ENCODE measurements at places on chromosomes 5 and 9.

GRCh38 chr5:122219436-122220166 lies 90.3 kb downstream of the ZNF474 start:
- DNase-seq, result no peak

GRCh38 chr9:134379831-134380365 lies 53.6 kb downstream of the RXRA start:
- no peak for DNase-seq

DNA sequence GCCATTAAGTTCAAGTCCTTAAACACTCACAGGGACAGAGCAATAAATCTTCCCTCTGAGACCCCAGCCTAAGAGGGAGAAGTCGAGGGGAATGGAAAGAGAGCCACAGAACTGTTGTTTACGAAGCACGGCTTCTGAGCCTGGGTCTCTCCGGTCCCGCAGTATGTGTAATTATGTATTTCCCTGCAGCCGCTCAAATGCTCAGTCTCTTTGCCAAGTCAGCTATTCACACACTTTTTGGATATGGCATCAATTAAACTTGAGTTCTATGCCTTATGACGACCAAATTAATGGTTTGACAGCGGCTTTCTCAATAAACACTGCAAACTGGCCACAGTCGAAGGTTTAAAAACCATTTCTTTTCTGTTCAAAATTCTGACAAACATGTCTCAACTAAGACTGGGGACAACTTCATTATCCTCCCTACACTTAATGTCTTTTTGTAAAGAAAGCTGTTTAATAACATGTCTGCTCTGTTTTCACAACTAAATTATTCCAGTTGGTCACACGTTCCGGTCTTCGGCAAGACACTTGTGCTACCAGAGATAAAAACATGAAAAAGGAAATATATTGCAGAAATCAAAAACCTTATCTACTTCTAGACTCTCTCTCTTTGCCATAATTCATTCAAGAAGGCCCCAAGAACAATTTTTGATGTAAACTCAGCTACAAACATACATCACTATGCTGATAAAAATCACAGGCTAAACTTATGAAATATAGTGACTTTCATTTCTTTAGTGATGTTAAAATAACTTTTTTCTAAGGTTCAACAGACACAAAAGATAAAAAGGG lies 203.2 kb downstream of the GAPVD1 start:
- no peak for DNase-seq

GRCh38 chr5:912280-913091 lies 19.8 kb downstream of the TRIP13 start:
- DNase-seq, result no peak

DNA sequence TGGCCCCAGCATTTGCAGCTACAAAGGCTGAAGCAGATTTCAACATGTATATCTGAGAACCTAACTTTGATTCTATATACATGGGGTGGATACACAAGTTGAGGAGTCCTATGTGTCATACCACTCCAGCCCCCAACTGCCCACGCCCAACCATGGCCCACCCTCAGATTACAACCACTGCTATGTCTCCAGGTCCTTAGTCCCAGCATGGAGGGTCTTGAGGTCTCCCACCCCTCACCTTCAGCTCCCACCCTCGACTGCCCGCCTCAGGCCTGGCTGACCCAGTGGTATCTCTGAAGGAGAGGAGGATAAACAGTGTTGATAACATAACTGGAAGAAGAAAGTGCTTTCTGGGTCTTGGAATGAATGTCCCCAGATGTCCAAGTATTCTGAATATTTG lies 8.2 kb downstream of the SOWAHA start:
- no peak for DNase-seq

GRCh38 chr9:14366076-14366475 lies 52.1 kb upstream of the NFIB start:
- DNase-seq, result no peak

Data from DMS 273 treated with DMSO at 0.1 percent for 48 hours (cell line).